AG04449 (cell line): ENCODE measurements at places on chromosomes 11 and 22.

- no peak for DNase-seq
Observed at GRCh38 chr11:8095806-8096522, 15.0 kb downstream of the TUB start.

DNA sequence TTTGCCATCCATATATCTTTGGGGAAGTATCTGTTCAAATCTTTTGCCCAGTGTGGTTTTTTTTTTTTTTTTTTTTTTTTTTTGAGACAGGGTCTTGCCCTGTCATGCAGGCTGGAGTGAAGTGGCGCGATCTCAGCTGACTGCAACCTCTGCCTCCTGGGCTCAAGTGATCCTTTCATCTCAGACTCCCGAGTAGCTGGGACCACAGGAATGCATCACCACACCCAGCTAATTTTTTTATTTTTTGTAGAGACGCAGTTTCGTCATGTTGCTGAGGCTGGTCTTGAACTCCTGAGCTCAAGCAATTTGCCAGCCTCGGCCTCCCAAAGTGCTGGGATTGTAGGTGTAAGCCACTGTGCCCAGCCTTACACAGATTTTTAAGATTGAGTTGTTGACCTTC lies 4.8 kb upstream of the FAM118A start:
- no peak for DNase-seq

DNA sequence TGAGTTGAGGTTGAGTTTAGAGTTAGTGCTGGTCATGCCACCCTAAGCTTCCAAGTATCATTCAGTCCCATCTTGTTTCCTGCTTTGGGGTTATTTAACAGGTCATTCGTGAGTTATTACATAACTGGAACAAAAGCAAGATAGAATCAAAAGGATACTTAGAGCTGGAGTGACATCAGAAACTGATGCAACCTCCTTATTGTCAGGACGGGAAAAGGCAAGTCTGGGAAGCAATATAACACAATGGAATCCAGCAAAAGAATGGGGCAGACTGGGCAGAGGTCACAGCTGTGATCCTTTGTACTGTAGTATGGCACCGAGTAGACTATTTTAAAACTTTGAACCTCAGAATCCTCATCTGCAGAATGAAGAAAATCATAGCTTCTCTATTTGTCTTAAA lies 4.4 kb upstream of the PRSS23 start:
- no peak for DNase-seq

GRCh38 chr22:37533995-37534394 lies 14.8 kb upstream of the CARD10 start:
- DNase-seq = peak; percentile 69

DNA sequence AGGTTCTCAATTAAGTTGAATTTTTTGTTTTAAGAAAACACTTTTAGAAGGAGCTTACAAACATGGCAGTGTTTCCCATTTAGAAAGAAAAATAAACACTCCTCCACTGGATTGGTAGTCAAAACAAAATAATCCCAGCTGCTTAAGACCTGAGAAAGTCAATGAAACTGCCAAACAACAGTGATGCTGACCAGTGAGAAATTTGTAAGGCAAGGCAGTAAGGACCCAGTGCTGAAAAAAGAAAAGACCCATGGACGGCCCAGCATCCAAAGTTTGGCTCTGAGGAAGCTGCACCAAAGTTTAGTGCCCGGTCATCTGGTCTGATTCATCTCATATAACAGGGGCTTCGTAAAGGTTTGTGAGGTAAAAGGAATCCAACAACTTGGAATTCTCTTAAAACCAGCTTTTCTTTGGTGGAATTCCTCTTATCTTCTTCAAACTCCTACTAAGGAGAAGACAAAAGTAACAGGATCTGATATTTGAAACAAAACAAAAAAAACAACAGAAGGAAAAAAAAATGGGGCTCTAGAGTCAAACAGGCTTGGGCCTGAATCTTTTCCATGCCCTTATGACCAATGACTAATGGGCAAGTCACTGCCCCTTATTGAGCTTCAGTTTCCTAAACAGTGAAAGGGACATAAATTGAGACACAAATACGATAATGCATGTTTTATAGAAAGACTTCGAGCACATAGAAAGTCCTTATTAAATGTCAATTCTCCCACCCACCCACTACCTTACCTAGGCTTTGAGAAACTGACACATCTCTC lies 383.0 kb upstream of the NARS2 start:
- DNase-seq = no peak

DNA sequence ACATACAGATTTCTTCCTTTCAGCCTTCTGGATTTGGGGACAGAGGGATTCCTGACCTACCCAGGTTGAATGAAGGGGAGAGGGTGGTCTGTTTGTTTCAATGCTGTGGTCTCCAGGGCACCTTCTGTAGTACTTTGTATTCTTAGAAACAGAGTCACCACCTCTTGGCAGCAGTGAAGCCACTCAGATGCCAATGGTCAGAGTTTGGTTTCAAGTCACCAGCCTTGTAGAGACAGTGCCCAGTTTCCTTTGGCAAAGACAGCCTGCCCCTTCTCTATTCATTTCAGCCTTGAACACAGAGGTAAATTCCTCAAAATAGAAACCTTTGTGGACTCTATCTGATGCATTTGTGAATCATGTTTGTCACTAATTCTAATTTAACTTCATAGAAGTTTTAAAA lies 111.7 kb upstream of the RASSF10 start:
- DNase-seq = no peak

DNA sequence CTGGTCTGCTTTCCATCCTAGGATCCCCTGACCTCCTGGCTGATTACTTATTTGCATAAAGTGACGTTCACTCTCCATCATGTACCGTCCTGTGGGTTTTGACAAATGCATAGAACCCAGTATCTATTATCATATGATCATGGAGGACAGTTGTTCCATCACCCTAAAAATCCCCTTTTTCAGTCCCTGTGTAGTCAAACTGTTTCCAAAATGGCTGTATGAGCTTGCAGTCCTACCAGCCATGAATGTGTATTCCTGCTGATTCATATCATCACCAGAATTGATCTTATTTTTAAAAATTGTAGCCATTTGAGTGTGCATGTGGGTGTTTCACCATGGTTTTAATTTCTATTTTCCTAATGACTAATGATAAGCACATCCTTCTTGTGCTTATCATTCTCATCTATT lies 108.8 kb downstream of the MPPED1 start:
- no peak for DNase-seq

GRCh38 chr11:83318931-83319330 lies 32.8 kb upstream of the CCDC90B start:
- DNase-seq = no peak

GRCh38 chr22:27104449-27104848 lies 447.1 kb downstream of the MIAT start:
- DNase-seq = no peak

DNA sequence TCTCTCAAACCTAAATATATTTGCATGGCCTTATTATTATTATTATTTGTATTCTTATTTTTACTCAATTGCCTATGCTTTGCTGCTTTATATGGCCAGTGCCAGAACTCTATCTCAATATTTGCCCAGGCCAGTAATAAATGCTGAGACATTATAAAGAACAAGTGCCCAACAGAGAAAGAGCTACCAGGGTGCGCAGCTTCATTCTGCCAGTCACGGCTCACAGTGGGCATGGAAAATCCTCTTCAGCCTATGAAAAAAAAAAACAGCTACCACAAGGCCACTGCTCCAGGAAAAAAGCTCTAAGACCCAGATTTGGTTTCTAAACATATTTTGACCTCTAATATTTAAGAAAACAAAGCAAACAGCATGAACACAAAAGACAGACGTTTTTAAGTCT lies 1223.6 kb downstream of the LRRC4C start:
- no peak for DNase-seq

- no peak for DNase-seq
Observed at GRCh38 chr11:32310214-32310601, 125.1 kb downstream of the WT1 start.

GRCh38 chr11:134410766-134411165 lies 1.3 kb downstream of the B3GAT1 start:
- DNase-seq = no peak

DNA sequence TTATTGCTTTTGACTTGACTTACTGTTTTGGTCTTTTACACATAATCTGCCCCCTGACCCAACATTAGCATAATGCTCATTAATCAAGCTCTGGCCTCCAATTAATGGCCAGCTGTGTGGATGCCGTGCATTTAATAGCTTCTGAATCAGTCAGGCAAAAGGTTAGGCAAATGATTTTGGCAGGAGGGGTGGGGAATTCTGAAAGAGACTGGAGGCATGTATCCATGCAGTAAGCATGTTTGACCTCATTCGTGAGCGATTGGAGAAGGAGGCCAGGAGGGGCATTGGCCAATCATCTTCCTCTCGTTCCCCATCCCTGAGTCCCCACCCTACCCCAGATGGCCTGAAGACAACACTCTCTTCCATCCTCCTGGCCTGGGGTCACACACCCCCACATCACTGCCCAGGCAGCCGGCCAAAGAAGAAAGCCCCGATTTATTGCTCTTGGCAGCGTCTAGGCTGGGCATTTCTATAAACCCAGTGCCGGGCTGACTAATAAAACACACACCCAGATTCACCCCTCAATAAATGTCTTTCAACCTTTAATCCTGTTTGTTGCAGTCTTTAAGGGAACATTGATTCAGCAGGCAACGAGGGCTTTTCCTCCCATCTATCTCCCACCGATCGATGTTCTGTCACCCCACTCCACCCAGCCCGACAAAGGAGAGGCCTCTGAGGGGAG lies 150.0 kb downstream of the OPCML start:
- no peak for DNase-seq

GRCh38 chr22:41862530-41863266 lies 29.8 kb downstream of the SREBF2 start:
- DNase-seq = no peak

- DNase-seq = no peak
Observed at GRCh38 chr11:109609454-109610185, 187.6 kb downstream of the C11orf87 start.

DNA sequence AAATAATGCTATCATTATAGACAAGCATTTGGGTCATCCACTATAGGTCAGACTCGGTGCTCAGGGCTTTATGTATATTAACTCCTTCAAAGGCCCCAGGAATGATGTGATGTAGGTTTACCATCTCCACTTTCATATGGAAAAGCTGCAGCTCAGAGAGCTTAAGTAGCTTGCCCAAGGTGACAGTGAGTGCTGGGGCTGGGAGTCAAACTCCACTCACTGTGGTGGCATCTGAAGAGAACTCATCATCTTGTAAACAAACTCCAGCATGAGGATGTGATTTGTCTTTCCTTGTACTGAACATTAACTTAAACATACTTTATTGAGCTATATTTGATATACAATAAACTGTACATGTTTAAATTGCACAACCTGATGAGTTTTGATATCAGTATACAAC lies 25.4 kb downstream of the TENM4 start:
- DNase-seq = no peak

DNA sequence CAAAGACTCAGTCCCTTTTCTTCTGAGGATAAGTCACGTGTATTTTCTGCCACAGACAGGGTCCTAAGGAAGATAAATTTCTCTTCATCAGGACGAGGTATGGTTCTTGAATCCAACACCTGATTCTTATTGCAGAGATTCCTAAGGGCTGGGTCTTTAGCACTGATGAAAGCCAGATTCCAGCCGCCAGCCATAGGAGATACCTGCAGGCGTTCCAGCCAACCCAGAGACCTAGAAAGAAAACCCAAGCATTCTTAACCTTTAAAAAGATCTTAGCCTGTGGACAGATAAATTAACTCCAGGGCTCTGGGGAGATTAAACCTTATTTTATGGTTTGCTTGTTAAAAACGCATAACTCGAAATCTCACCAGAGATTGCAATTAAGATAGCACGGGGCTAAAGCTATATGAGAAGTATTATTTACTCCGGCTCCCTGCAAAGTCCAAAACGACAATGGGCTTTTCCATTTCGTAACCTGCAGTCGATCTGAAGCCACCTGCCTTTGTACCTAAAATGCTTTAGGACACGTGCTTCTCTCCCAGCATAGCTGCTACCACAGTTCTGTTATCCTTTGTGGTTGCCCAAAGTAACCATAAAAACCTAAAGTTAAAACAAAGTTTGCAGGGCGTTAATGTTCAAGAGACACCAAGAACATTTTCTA lies 104.5 kb downstream of the NXPE2 start:
- DNase-seq = no peak

DNA sequence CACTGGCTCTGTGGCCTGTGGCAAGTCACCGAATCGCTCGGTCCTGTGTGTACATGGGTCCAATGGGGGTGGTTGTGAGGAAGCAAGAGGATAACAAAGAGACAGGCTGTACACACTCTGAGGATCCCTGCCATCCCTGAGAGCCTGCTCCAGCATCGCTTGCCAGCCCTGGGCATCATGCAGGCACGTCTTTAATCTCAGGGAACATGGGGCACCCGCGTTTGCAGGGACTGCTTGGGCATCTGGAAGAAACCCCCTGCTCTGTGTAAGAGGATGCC lies 1.3 kb upstream of the C1QTNF5 start:
- DNase-seq = no peak

- DNase-seq = no peak
Observed at GRCh38 chr22:33209930-33210784, 152.0 kb upstream of the SYN3 start.

GRCh38 chr11:124707829-124708228 lies 31.9 kb upstream of the NRGN start:
- DNase-seq = no peak

DNA sequence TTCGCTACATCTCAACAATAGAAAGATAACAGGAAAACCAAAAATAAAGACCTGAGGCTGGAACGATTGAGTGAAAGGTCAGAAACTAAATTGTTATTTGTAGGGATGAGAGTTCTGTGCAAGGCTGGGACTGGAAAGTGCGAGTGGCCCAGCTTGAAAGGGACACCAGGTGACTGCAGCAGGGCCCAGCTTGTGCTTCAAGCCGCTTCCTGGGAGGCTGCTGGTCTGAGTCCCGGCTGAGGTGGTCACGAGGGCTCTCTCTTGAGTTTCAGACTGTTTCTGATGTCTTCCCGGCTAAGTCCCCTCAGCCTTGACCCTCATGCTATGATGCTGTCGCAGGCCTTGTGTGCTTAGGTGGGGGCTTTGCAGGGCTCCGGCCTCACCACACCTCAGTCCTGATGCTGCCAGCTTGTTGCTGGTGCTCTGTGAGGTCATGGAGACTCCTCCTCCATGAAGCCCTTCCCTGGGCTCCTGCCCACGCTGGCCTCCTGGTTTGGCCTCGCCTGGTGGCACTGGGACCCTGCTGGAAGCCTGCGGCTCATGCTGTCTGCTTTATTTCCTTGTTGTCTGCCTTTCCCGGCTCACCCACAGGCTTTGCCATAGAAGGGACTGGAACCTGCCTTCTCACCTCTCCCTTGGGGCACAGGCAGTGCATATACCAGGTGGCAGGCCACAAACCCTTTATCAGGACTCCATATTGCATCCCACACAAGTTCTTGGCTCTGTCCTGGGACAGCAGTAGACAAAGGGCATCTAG lies 4.0 kb downstream of the BANF1 start:
- DNase-seq = no peak

- no peak for DNase-seq
Observed at GRCh38 chr11:123653827-123654565, 428 bp downstream of the SCN3B start.

- DNase-seq = no peak
Observed at GRCh38 chr11:66011239-66011784, 496 bp upstream of the CST6 start.

GRCh38 chr11:114353443-114353842 lies 46.9 kb downstream of the C11orf71 start:
- DNase-seq = no peak
